Nephron progenitor cell (in vitro differentiated cells): ENCODE measurements at places on chromosomes 4 and X.

- DNase-seq = no peak
These were observed 639.7 kb upstream of the AGA start for GRCh38 chr4:178081896-178082295.

- DNase-seq = no peak
These were observed 27.9 kb upstream of the WDR1 start for GRCh38 chr4:10144479-10144878.

DNA sequence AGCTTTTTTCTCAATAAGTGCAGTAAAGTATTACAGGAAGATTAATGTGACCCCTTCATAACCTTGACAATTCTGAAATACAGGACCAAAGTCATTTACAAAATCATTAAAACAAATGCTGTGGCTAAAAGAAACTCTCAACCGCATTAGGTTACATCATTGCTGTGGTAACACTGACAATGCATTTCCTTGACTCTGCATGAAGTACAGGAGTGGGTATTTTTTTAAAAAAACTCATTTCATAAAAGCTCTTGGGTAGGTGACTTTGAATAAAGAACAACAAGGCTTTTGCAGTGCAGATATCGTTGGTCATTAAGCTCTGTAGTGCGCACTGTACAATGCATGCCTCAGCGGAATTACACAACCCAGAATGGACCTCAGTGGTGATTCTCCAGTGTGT, 23.4 kb upstream of the XK start:
- no peak for DNase-seq

GRCh38 chr4:1231637-1232360, 17.1 kb downstream of the CTBP1 start:
- DNase-seq = no peak

DNA sequence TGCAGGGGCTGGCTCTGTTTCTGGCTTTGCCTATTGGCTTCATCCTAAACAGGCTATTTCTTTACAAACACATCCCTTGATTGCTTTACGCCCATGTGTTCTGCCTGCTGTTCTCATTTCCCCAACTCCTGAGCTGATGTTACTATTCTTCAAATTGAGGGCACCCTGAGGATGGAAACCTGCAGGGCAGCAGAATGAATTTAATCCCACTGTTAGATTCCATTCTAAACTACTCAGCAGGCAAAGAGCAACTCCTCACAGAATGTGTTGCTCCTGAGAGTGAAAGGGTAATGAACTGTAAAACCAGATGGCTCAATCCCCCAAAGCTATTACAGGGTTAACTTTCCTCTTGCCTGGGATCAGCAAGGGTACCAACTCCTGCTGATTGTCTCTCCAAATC, 75.7 kb downstream of the ANKRD50 start:
- no peak for DNase-seq

- no peak for DNase-seq
These were observed 109.1 kb downstream of the PHEX start for GRCh38 chrX:22141047-22141730.

DNA sequence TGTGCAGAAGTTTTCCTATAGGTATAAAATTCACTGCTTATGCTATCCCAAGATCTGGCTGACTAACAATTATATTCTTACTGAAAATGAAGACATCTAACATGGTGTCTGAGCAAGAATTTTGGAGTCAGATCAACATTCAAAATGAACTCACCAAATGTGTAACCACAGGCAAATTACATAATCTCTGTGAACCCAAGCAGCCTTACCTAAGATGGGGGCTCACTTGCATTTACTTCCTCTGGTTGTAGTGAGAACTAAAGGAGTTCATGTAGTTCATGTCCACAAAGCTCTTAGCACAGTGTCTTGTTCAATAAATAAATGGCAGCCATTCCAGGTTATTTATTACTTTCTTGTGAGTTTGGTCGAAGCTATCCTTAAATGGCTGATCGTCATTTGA, 163.9 kb upstream of the LCORL start:
- DNase-seq = no peak

DNA sequence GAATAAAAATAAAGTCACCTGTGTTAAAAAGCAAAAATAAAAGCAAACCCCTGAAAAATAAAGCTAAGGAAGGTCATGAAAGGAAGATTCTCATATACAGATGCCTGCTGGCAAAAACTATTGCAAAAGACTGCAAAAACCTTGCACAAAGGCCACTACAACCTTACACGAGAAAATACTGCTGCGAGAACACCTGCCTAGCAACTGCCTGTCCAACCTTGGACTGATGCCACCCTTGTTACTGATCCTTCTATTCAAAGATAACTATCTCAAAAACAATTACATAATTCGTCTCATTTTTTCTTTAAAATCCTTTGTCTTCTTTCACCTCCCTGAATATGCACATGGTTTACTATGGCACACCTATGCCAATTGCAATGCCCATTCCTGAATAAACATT, 49.6 kb downstream of the SLC2A9 start:
- DNase-seq = no peak

- DNase-seq = no peak
These were observed 133.3 kb upstream of the MBNL3 start for GRCh38 chrX:132622130-132622529.

GRCh38 chr4:147640331-147640730, 23.1 kb downstream of the TMEM184C start:
- no peak for DNase-seq

GRCh38 chr4:137531986-137532868, at the start of gene PCDH18:
PCDH18 (minus strand) TSS chr4:137532494; CDS start chr4:137532088, 406 bp downstream.
- DNase-seq = peak; percentile 75

DNA sequence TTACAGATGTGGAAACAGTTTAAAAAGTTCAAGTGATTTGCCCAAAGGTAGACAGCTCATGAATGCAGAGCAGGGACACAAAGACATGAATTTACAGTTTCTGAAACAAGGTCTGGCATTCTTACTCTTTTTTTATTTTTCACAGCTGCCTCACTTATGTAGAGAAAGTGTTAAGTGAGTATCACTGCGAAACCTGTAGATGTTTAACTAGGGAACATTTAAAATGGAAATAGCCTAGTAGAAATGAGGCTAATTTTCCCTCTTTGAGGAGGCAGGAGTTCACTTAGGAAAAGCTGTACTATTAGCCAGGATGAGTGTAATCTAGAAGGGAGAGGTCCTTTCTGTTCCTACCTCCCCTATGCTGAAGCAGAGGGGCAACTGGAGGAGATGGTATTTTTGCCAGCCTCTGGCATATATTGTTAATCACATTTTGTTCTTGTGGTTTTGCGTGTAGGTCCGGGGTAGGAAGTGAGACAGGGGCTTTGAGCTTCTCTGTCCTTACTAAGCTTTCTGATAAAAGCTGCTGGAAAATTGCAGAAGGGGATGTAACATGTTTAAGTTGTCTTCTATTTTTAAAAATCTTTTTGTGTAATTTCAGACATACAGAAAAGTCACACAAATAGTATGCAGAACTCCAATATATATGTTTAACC, 492.8 kb upstream of the NR3C2 start:
- no peak for DNase-seq

DNA sequence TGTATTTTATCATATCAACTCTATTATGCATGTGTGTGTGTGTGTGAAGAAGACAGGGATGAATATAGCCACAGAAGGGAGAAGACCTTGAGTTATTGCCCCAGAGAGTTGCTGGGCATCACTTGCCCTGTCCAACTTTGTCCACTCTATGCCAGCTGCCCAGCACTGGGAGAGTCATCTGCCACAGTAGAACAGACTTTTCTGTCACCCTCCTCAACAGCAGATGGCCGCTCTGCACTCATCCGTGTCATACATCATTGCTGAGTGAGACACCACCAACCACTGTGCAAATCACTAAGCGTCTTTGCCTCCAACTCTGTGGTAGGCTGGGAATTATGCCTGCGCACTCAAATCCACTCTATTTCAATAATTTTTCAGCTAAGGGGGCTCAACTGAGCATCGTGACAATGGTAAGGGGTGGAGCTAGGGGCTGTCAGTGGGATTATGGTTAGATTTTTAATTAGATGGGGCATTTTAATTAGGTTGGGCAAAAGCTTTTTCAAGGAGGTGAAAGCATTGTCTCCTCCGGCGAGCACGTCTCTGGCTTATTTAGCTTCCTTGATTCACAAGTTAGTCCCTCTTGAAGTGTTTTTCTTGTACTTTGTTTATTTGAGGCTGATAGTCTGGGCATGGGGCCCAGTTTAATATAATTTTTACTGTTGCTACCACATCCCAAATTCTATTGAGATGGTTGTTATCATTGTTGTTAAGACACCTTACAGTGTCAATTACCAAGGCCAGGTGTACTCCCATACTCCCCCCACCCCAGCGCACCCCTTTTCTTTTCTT, 100.1 kb upstream of the KLF3 start:
- no peak for DNase-seq

DNA sequence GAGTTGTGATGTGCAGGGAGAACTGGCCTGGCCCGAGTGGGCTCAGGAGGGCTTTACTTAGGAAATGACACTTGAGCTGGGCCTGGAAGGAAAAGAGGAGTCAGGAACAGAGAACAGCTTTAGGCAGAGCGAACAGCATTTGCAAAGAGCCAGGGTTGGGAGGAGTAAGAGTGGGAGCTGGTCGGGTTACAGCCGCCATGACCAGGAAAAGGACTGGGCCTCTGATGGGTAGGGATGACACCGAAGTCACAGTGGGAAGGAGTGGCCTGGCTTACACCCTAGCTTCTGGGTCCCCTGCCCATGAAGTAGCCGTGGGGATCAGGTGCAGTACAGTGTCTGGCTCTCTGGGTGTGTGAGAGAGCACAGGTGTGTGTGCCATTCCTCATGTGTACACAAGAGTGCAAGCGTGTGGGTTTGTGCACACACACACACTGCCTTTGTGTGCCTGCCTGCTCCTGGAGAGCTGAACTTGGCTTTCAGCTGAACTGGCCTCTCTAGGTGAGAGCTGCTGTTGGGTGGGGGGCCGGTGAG, 31.6 kb downstream of the TRMT44 start:
- peak; percentile 13 for DNase-seq

GRCh38 chr4:123924536-123924935, 527.9 kb downstream of the SPRY1 start:
- DNase-seq = no peak

GRCh38 chr4:57059890-57060716, 50.1 kb downstream of the IGFBP7 start:
- no peak for DNase-seq

GRCh38 chr4:184936071-184936470, 82.2 kb upstream of the HELT start:
- no peak for DNase-seq

DNA sequence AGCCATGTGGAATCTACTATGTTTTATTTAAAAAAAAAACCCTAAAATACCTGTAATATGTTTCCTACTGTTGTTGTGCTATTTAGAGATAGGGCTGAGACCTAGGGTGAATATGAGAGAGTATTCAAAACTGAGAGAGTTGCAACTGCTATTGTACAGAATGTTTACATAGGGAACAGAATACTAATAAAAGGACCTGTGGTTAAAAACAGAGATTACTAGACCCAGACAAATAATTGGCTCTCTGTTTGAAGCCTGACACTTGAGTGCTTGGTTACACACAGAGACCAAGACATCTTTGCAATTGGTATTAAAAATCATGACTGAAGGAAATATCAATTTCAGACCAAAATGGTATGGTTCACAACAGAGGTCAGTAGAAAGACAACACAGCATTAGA, 278.9 kb upstream of the GIMD1 start:
- no peak for DNase-seq

DNA sequence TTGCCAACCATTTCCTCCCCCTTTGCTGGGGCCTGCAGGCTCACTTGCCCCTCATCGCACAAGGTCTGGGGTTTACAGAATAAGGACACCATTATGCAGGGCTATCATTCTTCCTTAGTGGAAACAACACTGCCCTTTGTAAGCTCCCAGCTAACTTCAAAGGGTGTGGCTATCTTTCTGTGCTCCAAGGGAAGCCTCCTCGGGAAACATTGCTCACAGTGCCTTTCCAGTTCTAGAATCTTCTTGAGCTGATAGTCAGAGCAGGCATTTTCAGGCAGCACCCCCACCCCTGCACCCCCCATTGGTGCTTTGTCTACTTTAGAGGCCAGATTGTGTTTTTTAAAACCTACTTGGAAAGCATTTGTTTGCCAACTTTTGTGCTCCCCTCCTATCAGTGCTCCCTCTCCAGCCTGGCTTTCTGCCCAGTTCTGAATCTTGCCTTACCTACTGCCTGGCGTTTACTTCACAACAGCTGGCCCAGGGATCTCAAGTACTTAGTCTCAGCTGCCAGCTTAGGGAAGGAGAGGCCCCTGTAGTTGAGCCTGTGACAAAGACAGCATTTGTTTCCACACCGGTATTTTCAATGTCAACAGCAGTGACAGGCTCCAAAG, 53.5 kb downstream of the PLAC1 start:
- DNase-seq = no peak

- DNase-seq = no peak
These were observed 259.7 kb downstream of the DCHS2 start for GRCh38 chr4:154231806-154232478.

DNA sequence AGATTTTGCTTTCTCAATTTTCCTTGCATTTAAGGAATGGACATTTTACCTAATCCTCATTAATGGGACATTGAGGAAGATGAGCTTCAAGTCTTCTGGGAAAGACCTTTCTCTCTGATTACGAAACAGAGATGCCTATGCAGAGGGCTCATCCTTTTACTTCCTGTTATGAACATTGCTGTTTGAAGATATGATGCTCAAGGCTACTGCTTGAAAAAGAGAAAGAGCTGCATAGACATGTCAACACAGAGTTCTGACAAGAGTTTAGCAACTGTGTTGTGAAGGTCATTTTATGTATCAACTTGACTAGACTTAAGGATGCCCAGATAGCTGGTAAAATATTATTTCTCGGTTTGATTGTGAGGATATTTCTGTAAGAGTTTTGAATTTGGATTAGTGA, 13.8 kb upstream of the GNPDA2 start:
- no peak for DNase-seq

- DNase-seq = no peak
These were observed 20.1 kb upstream of the XPNPEP2 start for GRCh38 chrX:129718676-129719075.

DNA sequence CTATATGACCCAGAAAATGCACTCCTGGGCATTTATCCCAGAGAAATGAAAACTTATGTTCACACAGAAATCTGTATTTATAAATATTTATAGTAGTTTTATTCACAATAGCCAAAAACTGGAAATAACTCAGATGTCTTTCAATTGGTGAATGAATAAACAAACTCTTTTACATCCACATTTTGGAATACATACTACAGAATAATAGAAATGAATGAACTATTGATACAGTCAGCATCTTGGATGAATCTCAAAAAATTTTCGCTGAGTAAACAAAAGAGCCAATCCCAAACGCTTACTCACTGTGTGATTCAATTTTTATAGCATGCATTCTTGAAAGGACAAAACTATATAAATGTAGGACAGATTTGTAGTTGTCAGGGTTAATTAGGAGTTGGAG, 75.1 kb upstream of the HTR2C start:
- no peak for DNase-seq

- DNase-seq = peak; percentile 10
These were observed 1.9 kb downstream of the ENPP6 start for GRCh38 chr4:184215709-184216328.

- no peak for DNase-seq
These were observed 168.7 kb downstream of the PRDM5 start for GRCh38 chr4:120753854-120754253.
